ENCODE measurements at places on chromosomes 1 and 21.

- DNase-seq: no peak
These were observed 106.4 kb upstream of the MAGI3 start for GRCh38 chr1:113283914-113284313.

DNA sequence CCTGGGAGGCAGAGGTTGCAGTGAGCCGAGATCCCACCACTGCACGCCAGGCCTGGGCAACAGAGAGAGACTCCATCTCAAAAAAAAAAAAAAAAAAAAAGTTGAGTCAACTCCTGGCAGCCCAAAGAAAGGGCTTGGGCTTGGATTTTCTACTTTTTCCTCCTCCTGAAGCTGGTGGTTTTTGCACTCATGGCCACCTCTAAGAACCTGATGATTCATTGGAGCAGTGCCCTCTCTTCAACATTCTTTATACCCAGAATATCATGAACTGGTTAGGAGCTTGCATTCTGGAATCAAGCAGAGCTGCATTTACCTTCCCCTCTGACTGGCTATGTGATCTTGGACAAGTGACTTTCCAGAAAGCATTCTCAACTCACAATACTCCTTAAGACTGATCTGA, 3.5 kb upstream of the ACTA1 start:
- no peak for DNase-seq

GRCh38 chr1:232112076-232112475, 485.5 kb downstream of the DISC1 start:
- no peak for DNase-seq

GRCh38 chr1:70855203-70855602, 192.4 kb downstream of the PTGER3 start:
- no peak for DNase-seq

DNA sequence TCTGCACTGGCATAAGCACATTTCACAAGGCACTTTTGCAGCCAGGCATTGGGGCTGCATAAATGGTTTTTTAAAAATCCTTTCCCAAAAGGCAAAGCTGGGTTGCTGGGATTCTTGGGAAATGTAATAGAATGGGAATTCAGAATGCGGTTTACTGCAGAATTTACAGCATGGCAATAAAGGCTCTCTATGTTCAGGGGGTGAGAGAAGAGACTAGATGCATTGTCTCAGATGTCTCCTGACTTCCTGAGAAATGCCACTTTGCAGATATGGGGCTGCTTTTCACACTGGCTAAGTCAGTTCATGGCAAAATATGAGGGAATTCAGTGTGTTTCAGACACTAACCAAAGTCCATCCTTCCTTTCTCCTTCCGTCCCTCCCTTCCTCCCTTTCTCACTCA, 13.5 kb downstream of the FCGR2B start:
- no peak for DNase-seq

- no peak for DNase-seq
These were observed 23.7 kb upstream of the CSF3R start for GRCh38 chr1:36506276-36506920.

DNA sequence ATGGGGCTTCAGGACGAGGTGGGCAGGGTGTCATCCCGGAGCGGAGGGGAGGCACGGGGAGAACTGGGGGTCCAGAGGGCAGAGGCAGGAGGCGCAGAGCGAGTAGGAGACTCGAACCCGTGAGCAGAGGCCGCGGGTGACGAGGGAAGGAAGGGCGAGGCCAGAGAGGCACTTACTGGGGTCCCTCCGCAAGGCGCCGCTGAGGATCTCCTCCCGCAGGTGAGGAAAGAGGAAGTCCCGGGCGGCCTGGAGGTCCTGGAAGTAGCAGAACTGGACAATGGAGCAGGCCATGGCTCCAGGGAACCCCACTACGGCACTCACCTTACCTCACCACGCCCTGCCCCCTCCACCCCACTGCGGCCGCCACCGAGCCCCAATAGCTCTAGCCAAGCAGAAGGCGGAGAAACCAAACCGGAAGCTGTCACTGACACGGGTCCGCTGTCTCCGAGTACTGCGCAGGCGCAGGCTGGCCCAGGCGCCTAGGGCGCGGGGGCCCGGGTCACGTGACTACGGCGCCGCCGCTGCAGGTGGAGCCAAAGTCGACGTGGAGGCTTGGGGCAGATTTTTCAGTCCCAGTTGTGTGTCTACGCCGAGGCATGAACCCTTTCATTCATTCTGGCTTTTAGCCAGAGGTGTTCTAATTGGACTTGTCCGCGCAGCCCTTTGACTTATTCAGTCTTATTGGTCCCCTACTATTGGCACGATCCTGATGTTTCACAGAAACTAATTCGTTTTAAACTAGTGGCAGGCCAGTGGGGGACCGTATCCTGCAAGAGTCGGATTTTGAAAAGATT, at the start of gene RAB3GAP2:
TSS of gene RAB3GAP2 (minus strand) at position 407 of the 794 bp plus-strand sequence. CDS start at position 291, 116 bp downstream.
- DNase-seq: peak; percentile 92

DNA sequence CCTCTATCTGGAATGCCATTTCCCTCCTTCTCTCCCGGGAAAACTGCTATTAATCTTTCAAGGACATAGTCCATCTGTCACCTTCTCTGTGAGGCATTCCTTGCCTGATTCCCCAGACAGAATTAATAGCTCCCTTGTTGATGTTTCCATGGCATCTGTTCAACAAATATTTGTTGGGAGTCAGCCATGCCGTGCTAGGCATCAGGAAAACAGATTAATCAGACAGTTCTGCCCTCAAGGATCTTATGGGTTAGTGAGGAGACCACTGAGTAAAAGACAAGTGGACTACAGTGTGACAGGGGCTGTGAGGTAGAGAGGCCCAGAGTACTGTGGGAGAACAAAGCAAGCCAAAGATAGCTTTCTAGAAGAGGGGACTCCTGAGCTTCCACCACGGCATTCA, 11.4 kb upstream of the MAGOH start:
- DNase-seq: no peak

DNA sequence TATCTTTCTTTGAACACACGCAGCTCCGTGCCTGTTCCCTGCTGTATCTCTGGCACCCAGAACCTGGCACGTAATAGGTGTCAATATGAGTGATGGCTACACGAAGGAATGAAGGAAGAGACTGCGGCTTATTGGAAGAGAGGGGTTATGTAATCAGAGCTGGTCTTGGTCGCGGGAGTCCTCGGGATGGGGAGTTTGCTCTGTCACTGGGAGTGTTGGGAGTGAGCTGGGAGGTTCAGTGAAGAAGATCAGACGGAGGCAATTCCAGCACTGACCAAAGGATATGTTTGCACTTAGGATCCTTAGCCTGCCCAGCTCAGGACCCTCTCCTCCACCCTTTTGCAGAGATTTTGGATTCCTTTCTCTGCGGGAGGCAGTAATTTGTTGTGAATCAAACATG, 709.1 kb downstream of the PTPRU start:
- DNase-seq: no peak

DNA sequence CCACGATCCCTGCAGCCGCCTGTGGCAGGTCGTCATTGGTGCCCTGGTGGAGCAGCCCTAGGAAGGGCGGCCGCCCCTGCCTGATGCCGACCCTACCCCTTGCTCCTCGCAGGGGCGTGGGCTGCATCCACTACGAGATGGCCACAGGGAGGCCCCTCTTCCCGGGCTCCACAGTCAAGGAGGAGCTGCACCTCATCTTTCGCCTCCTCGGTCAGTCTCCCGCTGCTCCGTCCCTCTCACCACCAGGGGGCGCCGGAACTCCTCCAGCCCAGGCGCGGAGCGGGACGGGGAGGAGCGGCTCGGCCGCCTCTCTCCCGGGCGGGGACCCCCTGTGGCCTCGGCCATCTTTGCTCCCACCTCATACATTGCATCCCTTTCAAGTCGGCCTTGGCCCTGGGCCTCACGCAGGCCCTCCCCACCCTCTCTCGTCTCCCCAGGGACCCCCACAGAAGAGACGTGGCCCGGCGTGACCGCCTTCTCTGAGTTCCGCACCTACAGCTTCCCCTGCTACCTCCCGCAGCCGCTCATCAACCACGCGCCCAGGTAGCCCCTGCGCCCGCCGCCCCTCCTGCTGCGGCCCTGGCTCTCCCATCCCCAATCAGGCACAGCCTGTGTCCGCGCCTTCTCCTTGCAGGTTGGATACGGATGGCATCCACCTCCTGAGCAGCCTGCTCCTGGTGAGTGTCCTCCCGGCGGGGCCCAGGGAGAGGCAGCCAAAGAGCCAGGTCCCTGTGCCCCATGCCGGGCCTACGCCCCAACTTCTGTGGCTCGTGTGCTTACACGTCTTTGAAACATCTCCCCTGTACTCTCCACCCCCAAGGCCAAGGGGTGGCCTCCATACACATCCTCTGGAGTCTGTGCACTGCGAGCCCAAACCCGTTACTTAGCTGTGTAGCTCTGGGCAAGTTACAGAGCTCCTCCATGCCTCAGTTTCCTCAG, 24.7 kb downstream of the CDK18 start:
- peak; percentile 75 for DNase-seq

- no peak for DNase-seq
These were observed 32.9 kb upstream of the L1TD1 start for GRCh38 chr1:62161711-62162110.

DNA sequence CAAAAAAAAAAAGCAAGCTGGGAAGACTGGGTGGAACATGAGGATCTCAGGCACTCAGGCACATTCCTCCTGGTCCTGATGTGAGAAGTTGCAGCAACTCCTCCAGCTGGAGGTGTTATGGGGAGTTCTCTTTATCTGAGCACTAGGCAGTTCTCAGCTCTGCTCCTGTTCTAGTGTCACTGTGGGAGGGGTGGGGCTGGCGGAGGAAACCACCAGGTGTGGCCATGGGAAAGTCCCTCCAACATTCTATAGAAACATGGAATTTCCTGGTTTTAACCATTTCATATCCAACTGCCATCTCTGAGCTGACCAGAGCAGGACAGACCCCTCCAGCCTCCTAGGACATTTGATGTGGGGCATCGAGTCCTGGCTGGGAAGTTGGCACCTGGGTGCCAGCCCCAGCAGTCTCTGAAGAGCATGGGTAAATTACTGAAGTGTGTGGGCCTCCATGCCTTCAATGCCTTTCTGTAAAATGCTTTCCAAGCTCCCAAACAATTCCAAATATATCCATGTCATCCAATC, 804 bp upstream of the IKBKE start:
- peak; percentile 37 for DNase-seq

DNA sequence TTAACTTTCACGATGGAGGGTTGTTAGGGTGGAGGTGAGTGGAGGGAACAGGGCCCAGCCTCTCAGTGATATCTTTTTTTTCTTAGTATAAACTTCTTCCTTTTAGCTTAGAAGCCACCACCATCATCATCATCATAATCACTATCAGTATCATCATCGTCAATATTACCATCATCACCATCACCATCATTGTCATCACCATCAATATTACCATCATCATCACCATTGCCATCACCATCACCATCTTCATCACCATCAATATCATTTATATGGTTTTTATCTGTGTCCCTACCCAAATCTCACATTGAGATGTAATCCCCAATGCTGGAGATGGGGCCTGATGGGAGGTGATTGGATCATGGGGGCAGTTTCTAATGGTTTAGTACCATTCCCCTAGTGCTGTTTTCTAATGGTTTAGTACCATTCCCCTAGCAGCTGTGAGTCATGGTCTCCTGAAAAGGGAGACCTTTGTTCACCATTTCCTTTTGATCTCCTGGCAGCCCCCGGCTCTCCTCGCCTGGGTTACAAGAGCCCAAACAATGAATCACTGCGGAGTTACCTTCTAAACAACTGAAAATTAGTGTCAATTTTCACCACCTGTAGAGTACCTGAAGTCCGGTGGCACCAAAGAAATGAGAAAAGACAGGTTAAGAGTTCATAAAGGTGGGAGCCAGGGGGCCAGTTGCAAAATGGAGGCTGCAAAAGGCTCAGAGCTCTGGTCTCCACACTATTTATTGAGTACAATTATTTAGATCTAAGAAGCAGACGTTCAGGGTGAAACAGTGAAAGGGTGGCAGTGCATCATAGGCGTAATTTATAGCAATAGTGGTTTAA, 3.1 kb upstream of the PLA2G2E start:
- no peak for DNase-seq

DNA sequence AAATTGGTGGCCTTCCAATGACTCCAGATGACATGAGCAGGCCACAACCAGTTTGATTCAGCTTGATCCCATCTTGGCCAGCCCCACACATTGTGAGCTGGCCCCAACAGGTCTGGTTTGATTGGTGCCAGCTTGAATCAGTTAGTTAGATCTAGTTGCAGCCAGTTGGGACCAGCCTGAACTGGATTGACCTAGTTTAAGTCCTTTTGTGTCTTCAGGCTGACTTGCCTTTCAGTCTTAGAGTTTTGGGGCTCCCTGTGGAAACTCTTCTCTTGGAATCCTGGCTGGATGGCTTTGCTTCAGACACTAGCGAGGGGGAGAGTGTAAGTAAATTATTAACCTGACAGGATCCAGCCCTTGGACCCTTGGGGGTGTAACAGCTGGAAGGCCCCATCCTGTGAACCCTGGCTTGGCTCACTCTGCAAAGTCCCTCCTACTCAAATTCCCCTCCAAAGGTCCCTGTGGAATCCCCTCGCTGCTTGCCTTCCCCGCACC, 36.2 kb upstream of the POU3F1 start:
- DNase-seq: no peak

GRCh38 chr1:91499904-91500755, 521 bp upstream of the CDC7 start:
- no peak for DNase-seq

DNA sequence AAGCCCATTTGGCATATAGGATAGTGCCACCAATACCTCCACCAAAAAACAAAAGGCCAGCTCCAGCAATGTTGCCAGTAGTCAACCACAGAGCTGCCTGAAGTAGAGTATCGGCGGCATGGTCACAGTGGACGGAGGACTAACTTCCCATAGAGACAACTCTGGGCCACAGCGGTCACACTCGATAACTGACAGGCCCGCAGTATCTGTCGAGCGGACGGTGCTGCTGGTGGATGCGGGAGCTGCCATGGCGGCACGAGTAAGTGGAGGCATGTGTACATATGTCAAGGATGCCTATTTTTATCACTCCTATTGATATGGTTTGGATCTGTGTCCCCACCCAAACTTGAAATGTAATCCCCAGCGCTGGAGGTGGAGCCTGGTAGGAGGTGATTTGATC, 4.1 kb downstream of the KRTAP12-1 start:
- no peak for DNase-seq

- no peak for DNase-seq
These were observed 12.3 kb upstream of the CDCP2 start for GRCh38 chr1:54165146-54165545.

DNA sequence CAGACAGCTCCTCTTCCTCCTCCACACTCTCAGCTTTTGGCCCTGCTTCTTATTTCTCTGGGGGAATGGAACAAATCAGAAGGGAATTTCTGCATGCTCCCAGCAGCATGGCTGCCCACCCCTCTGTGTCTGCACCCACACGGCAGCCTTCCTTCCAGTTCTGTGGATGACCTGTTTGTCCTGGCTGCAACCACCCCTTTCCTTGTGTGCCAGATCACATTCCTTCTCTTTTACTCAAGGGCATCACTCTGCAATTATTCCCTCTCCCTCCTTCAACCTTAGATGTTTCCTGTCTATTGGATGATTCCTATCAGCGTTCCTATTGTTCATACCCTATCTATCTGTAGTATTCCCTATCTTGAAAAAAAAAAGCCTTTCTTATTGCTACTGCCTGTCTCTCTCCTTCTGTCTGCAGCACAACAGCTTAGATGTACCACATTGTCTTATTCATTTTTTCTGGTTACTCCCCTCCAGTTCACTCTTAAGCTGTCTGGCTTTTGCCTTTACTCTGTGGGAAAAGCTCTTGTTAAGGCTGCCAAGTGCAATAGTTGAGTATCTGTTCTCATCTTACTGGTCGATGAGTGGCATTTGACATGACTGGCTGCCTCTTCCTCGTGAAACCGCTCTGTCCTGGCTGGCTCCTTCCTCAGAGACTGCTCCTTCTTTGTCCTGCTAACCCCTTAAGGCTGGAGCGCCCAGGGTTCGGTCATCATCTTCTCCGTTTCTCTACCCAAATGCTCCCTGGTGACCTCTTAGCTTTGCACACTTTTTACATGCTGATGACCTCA, 351.1 kb downstream of the CAMTA1 start:
- no peak for DNase-seq

Data from activated CD4-positive, alpha-beta T cell treated with anti-CD3 and anti-CD28 coated beads, Interleukin-2, amount 50 U/mL, for 4 hours (primary cell).